ENCODE measurements at places on chromosomes 11 and 22.

DNA sequence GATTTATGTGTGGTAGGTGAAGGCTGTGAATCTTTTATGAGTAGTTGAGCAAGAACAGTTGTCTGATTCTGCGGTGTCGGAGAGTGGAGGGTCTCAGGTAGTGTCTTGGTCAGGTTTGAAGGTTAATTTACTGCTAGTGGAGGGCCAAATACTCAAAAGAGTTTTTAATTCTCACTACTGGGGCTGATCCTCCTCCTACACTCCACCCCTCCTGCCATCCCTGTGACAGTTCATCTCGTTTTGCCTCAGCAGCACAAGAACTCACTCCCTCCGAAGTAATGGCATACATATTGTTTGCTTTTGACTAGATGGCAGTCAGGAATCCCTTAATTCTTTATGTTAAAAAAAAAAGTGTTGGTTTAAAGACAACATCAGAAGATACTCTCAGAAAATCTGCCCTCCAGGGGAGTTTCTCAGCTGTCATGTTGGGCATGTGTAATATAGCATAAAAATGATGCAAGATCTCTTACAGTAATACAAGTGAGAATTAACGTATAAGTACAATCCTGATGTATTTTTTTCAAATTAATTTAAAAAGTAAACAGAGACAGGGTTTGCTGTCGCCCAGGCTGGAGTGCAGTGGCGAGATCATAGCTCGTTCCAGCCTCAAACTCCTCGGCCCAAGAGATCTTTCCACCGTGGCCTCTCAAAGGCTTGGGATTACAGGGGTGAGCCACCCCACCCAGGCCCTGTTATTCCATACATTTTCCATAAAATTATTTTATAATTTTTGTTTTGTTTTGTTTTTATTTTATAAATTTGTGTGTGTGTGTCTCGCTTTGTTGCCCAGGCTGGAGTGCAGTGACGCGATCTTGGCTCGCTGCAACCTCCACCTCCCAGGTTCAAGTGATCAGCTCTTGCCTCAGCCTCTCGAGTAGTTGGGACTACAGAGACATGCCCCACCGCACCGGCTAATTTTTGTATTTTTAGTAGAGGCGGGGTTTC is 1.3 kb downstream of the FAR1 start:
- DNase-seq = no peak

DNA sequence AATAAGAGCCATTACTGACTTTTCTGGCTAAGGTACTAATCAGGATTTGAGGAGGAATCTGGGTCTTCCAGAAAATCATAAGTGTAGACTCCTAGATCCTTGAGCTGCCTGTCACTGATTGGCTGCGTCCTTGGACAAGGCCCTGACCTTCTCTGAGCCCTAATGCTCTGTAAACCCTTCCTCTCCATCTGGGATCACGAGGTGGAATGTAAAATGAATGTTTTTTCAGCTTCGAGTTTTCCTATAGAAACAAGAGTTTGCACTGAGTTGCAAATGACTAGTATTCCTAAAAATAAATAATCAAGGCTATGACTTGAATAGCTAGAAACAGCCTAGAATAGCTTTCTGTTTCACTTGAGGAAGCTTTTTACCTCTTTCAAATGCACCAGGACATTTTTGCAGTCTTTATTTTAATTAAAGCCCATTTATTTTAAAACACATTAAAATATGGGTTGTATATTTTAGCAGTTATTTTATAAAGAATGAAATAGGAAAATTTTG is 1.1 kb upstream of the DIXDC1 start:
- DNase-seq = no peak

GRCh38 chr11:121723246-121723741 is 270.5 kb upstream of the SORL1-AS1 start:
- no peak for DNase-seq

DNA sequence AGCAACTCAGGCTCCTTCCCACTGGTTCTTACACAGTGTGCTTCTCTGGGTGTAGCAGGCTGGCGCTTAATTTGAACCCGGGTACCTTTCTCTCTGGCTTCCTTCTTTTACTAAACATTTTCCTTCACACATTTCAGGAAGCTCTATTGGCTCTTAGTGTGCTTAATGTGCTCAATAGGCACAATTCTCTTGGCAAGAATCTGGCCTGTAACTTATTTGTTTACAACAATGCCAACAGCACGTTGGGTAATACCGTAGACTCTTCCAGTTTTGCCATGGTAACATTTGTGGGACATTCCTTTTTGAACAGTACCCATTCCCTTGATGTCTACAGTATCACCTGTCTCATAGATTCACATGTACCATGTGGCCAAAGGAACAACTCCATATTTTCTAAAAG is 47.8 kb downstream of the AAMDC start:
- no peak for DNase-seq

DNA sequence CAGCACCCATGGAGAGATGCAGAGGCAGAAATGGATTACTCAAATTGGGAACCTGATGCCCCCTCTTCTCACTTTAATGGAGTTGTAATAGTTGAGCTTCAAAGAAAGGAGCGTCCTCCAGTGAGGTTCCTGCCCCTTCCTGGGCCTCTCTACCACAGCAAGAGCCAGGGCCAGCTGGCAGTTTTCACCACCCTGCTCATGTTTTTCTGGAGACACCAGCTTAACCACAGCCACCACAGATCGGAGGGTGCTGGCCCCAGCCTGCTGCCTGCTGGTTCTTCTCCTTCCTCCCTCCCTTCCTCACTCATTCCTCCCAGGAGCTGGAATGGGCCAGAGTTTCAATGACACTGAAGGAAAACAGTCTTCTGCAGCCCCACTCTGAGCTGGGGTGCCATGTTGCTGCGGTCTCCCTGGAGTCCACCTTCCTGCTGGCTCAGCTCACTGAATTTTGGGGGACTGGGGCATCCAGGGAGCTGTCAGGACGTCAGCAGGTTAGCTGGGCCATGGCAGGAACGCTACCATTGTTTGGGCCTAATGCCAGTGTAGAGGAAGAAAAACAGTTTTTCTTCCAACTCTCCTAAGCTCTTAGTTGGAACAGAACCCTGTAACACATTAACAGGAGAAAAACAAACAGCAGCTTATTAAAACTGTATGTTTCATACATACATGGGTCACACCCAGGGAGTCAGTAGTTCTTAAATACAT is 57.7 kb downstream of the TRAF6 start:
- no peak for DNase-seq

DNA sequence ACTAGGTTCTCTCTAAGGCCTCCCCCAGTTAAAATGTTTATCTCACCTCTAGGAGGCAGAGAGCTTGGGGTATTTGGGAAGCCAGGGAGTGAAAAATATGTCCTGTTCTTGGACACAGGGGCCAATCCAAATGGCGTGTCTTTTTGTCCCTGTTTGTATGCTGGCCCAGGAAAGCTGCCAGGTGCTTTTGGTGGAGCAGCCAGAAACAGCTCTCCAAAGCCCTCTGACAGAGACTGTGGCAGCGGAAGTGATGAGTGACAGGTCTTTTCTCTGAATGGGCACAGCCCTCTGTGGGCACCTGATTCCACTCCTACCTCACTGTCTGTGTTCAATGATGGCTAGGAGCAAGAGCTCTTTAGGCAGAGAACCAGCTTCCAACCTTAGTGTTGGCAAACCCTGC is 106.4 kb upstream of the KIRREL3 start:
- DNase-seq = no peak

- no peak for DNase-seq
Measured at GRCh38 chr11:120577041-120577440, 65.5 kb downstream of the GRIK4 start.

- no peak for DNase-seq
Measured at GRCh38 chr11:44416776-44417175, 106.8 kb upstream of the ALX4 start.

GRCh38 chr11:57979532-57980079 is 44.1 kb upstream of the OR9Q1 start:
- no peak for DNase-seq

DNA sequence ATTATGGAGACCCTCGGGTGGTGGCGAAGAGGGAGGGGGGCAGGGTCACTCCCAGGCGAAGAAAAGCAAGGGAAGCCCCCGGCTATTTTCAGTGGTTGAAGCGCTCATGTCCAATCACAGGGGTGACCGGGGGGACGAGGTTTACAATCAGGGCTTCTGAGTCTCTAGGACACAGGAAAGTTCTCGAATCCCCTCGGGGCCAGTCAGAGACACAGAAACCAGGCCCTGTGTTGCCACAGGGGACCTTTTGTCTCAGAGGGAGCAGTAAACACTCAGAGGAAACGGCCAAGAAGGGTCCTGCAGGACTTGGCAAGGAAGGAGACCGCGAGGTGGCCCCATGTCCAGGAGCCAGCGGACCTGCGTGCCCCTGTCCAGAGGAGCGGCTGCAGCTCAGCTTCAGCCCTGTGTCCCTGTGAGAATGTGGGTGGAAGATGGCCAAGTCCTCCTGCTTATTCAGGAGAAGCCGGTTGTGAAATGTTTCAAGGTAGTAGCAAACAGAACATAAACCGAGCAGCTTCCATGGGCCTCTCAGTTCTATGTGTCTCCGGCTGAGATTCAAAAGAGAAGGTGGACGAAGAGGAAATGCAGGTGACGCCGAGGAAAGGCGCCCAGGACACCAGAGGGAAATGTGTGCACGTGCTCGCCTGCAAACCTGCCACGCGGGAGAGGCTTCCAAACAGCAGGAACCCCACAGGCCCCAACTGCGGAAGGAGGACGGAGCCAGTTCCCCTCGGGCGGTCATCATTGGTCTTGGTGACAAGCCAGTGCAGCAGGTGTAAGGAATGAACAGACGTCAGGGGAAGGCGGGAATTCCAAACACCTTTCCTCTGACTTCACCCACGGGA is 357.6 kb downstream of the BRD1 start:
- no peak for DNase-seq

DNA sequence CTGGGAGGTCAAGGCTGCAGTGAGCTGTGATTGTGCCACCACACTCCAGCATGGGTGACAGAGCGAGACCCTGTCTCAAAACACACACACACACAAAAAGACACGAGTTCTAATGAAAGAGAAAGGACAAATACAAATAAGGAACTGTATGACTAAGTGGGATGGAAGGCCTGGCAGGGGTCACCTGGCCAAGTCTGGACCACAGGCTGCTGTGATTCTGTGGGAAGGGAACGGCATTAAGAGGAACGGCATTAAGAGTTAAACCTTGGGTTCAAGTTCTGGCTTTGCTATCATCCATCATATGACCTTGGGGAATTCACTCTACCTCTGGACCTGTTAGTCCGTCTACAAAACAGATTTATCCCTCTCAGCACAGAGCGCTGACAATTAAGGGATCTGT is 47.7 kb downstream of the LRFN4 start:
- DNase-seq = no peak

GRCh38 chr22:30276039-30276438 is 9.4 kb upstream of the OSM start:
- DNase-seq = no peak

GRCh38 chr22:49202226-49202625 is 625.4 kb downstream of the BRD1 start:
- no peak for DNase-seq

DNA sequence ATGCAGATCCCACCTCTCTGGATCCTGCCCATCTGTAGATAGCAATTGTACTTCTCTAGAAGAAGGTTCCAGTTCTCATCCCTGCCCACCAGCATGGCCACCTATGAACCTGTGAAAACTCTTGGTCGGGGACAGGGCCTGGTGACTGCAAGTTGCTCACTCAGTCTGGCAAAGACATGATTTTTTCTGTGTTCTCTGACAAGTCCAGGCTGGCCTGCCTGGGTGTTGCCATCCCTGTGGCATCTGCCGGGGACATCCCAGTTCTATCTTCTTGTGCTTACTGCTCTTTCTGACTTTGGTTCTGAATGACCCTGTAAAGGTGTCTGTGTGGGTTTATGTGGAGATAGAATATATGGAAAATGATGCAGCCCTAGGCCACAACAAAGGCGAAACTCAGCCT is 545.8 kb downstream of the INSC start:
- no peak for DNase-seq

GRCh38 chr22:25774575-25775026 is 32.6 kb downstream of the MYO18B start:
- no peak for DNase-seq

DNA sequence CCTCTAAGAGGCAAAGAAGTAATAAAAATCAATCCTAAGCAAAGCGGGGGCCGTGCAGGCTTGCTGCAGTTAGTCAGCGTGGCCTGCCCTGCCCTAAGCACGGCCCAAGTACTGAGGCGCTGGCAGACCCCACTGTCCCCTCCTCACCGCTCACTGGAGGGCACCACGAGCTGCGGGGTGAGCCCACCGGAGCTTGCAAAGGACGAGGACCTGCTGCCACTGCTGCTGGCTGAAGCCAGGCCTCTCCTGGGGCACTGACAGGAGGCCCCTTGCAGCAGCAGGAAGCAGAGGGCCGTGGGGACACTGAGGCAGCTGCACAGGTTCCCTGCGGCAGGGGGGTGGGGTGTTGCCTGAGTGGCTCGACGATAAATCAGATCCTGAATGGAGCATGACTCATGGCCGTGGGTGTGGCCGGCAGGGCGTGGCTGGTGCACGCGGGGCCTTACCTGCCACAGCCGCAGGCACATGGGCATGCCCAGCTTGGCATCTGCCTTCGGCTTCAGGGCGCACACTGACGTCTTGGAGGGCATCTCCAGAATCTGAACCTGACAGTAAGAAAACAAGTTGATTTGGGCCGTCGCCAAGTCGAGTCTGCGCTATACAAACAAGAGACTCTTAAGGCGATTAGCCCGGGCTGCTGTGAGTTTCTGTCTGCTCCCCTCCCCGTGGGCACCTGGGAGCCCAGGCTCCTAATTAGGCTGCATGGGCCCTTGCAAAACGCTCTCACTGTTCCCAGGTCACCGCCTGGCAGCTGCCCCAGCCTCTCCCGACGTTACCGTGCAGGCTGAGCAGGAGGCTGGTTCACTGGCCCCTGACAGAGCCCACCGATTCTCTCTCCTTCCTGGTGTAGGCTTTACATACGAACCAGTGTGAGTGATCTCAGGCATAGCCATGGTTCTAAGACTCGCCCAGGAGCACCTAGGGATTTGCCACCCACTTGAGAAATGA is 45.9 kb downstream of the TBX1 start:
- no peak for DNase-seq

- no peak for DNase-seq
Measured at GRCh38 chr11:1574933-1575242, 2.8 kb upstream of the DUSP8 start.

DNA sequence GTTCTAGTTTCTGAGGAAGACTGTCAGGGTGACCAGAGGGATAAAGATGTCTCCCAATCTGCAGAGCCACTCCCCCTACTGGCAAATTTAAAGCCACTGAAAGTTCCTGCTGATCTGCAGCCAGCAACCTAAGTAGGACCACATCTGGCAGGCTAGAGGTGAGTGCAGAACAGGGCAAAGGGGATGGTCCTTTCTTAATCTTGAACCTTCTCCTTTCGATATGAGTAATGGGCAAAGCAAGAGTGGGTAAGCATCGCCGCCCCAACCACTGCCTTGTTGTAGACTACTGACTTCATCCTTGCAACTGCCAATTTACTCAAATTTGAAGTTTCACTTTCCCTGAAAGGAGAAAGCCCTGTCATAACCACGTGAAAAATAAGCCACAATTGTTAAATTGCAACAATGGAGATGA is 30.7 kb downstream of the SCUBE2 start:
- DNase-seq = no peak

All from NCI-H774 (cell line).